Stimulated activated CD8-positive, alpha-beta memory T cell treated with anti-CD3 and anti-CD28 coated beads, Interleukin-4, amount 100 ng/mL, for 4 hours (primary cell): ENCODE measurements at places on chromosomes 5 and 9.
A peak's percentile ranks its signal among the peaks of the same experiment; 100 is the strongest.

GRCh38 chr5:69331528-69332445 lies 814 bp downstream of the CCDC125 start:
- DNase-seq: no peak

GRCh38 chr5:170585273-170585948 lies 81.6 kb downstream of the KCNIP1 start:
- DNase-seq: no peak

DNA sequence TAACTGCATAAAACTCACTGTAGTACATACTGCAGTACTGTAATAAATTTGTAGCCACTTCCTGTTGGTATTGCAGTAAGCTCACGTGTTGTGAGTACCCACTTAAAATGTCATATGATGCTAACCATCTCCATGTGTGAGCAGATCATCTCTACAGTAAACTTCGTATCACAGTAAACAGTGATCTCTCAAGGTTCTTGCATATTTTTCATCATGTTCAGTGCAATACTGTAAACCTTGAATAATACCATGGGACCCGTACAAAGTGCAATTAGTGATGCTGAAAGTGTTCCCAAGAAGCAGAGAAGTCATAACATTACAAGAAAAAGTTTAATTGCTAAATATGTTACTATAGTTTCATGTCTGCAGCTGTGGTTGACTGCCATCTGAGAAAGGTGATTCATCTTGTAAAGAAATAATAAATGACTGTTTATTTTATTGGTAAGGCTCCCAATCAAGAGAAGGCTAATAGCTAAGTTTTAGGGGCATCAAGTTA lies 253.8 kb upstream of the POU5F2 start:
- no peak for DNase-seq

- DNase-seq: no peak
Observed at GRCh38 chr5:35776757-35777156, 79.9 kb upstream of the IL7R start.

- DNase-seq: no peak
Observed at GRCh38 chr5:7087719-7088297, 308.1 kb upstream of the ADCY2 start.

DNA sequence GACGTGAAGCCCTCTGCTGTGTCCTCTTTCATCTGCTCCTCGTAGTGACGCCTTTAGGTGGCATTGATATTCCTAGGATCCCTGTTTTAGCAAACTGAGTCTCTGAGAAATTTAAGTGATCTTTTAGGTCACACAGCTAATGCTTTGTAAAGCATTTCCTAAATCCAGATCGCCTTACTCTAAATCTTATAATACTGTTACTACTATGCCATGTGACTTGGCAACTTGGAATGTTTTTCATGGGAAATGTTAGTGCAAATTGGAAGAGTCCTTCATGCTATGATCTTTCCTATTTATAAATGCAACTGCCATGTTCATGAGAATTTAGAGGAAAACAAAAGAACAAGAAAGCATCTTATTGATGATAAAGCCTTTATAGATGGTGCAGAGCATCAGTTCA lies 212.2 kb downstream of the TRIO start:
- no peak for DNase-seq

GRCh38 chr9:94014066-94014654 lies 59.0 kb upstream of the BARX1 start:
- no peak for DNase-seq

- no peak for DNase-seq
Observed at GRCh38 chr5:151107738-151108520, 27.1 kb upstream of the TNIP1 start.

GRCh38 chr9:137146527-137146918 lies 7.6 kb downstream of the GRIN1 start:
- no peak for DNase-seq

GRCh38 chr9:81508476-81508875 lies 180.9 kb downstream of the TLE1 start:
- DNase-seq: no peak

DNA sequence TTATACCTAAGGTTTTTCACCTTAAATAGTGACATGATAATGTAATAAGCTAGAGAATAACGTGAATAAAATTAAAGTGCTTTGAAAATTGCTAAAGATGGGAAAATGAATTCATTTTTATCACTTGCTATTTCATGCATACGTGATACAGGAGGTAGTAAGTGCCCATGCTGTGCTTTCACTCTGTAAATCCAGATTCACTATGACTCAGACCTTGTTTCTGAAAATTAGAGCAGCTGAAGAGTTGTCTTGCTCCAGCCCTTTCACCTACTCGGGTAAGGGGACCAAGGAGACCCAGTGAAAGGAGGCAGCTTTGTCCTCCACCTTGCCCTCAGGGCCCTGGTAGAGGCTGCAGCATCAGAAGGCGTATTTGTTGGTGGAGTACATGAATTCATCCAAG lies 87.9 kb downstream of the ANKH start:
- DNase-seq: no peak

DNA sequence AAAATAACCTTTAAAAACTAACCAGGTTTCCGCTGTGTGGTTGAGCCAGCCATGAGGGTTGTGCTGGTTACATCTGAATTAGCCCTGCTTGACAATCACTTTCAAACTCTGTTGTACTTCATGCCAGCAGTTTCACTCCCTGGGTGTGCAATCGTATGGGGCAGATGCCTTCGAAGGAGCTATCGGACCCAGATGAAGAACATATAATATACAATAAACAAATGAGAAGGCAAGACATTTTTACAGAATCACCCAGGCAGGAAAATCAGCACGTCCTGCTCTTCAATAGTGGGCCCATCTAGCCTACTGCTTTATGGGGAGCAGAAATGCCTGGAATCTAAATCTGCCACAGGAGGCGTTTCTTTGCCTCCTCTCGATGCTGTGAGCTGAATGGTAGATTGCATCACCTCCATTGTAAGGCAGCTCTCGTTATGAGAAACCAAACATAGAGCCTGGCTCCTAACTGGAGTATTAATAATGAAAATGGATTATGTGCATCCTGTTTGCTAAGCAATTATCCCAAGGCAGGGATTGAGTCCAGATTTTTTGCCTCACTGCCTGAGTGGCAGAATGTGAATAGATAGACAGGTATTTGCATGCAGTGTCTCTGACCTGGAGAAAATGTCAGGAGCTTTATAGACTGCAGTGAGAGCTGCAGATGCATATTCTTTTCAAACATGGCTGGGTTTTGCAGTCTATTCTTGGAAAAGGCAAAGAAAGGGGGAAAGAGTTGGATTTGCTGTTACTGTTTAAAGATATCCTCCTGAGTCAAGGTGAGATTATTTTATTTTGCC lies 143.3 kb upstream of the SMARCA2 start:
- no peak for DNase-seq

- no peak for DNase-seq
Observed at GRCh38 chr5:76143884-76144283, 60.7 kb downstream of the SV2C start.

GRCh38 chr5:100472091-100472490 lies 63.1 kb upstream of the FAM174A start:
- DNase-seq: no peak

GRCh38 chr9:115650768-115651167 lies 502.8 kb upstream of the PAPPA start:
- no peak for DNase-seq

- no peak for DNase-seq
Observed at GRCh38 chr5:150123542-150123941, 32.1 kb downstream of the PDGFRB start.

DNA sequence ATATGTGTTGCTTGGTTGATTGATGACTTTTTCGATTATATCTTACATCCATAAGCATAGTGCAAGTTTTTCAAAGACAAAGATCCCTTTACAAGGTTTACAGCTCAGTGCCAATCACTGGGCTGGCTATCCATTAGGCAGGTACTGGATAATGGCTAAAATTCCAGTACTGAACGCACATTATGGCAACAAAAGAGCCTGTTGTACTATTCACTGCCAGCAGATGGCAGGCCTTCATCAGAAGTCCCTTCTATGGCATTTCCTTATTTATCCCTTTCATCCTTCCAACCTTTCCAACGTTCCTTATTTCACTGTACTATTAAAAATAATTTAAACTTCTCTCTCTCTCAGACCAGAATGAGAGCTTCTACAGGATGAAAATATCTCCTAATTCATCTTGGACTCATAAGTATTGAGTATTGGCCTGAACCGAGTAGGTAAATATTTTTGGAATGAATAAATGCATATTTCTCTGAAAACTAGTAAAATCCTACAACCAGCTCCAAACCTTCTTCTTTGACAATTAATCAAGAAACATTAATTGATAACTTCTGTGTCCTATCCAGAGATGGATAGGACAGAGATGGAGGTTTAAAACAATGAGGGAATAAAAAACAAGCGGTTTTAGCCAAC lies 6.7 kb upstream of the WNT8A start:
- peak; percentile 1 for DNase-seq

GRCh38 chr9:108049026-108049607 lies 559.5 kb upstream of the KLF4 start:
- no peak for DNase-seq

DNA sequence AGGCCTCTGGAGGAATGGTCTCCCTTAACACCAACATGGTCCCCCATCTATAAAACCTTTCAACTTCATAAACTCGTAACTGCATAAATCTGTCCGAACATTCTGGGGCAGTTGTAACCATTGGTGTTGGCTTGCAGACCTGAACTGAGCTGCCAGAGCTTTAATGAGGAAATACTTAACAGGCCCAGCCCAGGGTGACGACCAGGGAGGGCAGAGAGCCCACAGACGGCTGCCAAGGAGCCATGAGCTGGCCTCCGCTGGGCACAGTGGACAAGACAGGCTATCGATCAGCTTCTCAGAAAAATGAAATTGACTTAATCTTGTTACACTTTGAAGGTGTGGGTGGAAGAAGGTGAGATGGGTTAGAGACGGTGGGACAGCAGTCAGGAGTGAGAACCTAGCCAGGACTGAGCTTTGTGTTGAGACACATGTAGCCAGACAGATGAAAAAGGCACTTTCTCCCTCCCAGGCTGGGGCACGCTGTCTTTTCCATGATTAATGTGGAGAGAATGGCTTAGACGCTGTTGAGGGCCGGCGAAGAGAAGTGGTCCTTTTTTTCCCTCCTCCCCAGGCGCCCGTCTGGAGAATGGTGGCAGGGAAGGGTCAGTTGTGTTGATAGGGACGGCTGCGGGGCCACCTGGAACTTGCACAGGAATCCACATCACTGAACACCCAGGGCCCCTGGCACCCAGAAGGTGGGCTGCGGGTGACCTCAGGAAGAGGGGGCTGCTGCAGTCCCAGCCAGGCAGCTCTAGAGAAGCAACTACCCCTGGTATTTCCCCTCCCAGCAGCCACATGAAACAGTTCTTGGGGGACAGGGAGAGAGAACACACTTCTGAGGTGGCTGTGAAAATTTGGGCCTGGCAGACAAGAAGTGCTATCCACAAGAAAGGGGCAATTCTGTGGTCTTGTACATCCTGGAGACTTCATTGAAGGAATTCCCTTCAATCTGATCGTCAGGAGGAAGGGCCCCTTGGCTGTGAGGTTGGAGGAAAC lies 27.3 kb upstream of the TCOF1 start:
- no peak for DNase-seq

DNA sequence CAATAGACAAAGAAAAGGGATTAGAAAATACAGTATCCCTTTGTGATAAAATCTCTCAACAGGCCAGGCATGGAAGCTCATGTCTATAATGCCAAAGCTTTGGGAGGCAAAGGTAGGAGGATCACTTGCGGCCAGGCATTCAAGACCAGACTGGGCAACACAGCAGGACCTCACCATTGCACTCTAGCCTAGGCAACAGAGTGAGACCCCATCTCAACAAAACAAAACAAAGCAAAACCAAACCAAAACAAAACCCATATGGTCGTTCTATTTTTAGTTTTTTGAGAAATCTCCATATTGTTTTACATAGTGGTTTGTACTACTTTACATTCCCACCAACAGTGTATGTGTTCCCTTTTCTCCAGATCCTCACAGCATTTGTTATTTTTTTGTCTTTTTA lies 193.0 kb downstream of the KIAA0825 start:
- DNase-seq: no peak

GRCh38 chr5:107894361-107894760 lies 223.6 kb upstream of the EFNA5 start:
- DNase-seq: no peak

GRCh38 chr9:136761545-136761981 lies 2.8 kb downstream of the LCN15 start:
- no peak for DNase-seq

- no peak for DNase-seq
Observed at GRCh38 chr5:137872466-137872865, 4.8 kb downstream of the MYOT start.

- no peak for DNase-seq
Observed at GRCh38 chr9:37967014-37967760, 63.3 kb upstream of the SLC25A51 start.

GRCh38 chr9:1098551-1098950 lies 48.4 kb downstream of the DMRT2 start:
- DNase-seq: no peak

DNA sequence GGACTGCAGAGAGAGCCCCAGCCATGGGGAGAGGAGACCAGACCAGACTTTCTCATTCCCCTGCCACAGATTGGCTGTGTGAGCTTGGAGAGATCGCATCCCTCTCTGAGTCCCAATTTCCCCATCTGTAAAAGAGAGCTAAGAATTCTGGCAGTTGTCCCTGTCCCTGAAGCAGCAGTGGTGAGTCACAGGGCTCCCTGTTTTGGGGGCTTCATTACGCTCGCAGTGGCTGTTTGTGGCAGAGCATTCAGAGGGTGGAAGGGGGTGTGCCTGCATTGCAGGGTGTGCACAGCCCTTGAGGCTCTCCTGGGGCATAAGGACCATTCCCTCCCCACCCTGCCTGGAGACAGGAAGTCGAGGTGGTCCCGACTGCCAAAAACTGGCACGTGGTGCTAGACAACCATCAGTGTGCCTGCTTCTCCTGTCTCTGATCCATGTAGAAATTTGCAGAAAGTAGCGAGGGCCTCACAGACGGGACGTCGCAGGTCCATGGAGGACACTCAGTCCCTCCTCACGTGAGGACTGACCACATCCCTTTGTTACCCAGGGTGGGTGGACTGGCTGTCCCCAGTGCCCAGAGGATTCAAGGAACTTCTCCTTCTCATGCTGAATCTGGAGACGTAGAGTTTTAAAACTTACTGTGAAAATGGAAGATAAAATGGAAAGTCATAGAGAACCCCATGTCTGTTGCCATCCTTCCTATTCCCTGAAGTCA lies 35.3 kb downstream of the HRH2 start:
- no peak for DNase-seq

DNA sequence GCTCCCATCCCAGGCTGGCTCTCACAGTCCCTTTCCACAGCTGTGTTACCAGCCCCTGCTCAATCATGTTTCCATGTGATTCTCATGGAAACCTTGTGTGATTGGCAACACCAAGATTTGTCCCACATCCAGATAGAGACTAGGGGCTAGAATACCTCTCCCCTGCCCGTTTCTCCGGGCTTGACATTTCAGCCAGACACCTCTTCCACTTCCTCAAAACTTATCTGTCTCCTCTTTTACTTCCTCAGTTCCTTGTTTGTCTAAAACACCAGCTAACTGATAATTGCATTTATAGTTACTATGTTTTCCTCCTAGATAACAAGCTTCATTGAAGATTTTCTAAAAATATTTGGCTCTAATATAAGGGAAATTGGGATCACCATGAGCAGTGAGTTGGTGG lies 16.6 kb upstream of the KCNMB1 start:
- no peak for DNase-seq
